ENCODE measurements at places on chromosomes 16 and 17. TPM values are rescaled to one million over a fixed set of nuclear protein-coding genes. Genes with fewer than 3 reads are reported as not detected.
A peak's percentile ranks its signal among the peaks of the same experiment; 100 is the strongest.

GRCh38 chr16:82623241-82623640, 3.5 kb upstream of the CDH13 start:
- no peak for DNase-seq

ZP2 gene
- polyA plus RNA-seq, result not detected

CRYBA1 gene
- polyA plus RNA-seq, result not detected

- no peak for DNase-seq
Observed at GRCh38 chr16:1194665-1195392, 30.2 kb downstream of the TPSG1 start.

DNA sequence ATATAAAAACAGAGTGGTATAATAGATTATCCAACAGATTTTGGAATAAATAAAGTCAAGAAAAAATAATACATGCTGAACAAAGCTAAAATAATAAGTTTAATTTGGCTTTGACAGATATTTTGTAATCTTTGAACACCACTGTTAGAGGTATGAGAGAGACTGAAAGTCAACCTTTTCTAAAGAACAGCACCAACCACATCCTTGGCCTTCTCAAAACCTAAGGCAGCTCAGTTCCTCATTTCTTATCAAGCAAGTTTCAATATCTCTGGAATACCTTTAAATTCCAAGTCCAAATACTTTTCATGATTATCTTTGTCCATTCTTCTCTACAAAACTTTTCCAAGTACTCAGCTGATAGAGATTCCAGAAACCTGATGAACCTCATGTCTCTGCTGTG, 1603.8 kb downstream of the CDH8 start:
- no peak for DNase-seq

DNA sequence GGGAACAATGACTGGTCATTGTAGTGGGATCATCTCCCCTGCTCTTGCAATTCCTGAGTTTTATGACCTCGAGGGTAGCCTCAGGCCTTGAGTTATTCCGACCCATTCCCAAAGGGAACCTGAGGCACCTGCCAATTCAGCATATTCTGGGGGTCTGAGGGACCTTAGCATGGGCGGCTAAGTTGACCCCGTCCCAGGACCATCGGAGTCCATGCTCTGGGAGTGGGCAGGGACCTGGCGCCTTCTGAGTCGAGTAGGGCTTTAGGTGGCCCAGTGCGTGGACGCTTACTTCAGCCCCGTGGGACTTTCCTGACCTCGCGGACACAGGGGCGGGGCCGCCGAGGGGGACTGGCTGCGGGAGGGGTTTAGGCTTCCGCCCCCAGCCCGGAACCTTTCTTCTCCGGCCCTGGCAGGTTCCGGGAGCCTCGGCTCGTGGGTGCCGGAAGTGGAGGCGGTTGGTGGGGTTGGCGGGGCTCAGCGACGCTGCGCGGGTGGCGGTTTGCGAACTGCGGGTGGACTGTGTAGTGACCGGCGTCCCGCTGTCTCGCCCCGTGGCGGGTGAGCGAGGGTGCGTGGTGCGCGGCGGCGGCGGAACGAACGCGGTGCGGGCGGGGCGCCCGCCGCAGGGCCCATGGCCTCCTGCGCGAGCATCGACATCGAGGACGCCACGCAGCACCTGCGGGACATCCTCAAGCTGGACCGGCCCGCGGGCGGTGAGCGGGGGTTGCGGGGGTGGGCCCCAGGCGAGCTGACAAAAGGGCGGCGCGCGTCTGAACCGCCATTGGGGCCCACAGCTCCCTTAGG, at the start of gene EDC4:
EDC4 (plus strand) TSS at position 422 of the 804 bp plus-strand sequence; CDS start at position 632, 210 bp downstream.
- DNase-seq, result peak; percentile 89

DNA sequence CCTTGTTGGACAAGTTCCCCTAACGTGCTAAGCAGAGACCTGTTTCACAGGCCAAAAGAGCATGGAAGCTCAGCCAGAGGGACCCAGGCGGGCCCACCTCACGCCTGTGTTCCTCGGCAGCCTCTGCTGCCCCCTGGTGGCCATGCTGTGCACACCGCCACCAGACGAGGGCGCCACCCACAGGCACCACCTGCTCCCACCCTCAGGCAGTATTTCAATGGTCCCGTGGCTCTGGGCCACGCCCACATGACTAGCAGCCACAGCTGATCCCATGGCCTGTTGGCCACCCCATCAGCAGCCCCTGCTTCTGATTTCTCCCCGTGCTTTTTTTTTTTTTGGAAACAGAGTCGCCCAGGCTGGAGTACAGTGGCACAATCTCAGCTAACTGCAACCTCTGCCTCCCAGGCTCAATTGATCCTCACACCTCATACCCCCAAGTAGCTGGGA, 18.9 kb downstream of the MPG start:
- DNase-seq, result peak; percentile 97

GRCh38 chr17:70121126-70121525, 46.1 kb downstream of the KCNJ16 start:
- DNase-seq, result no peak

GRCh38 chr17:574061-574460, 140.6 kb downstream of the VPS53 start:
- DNase-seq, result peak; percentile 31

KRTAP4-5 gene
- polyA plus RNA-seq, result not detected

ZNF423 gene
- 2.3 TPM for polyA plus RNA-seq

MPO gene
- polyA plus RNA-seq, result 0.26 TPM

DNA sequence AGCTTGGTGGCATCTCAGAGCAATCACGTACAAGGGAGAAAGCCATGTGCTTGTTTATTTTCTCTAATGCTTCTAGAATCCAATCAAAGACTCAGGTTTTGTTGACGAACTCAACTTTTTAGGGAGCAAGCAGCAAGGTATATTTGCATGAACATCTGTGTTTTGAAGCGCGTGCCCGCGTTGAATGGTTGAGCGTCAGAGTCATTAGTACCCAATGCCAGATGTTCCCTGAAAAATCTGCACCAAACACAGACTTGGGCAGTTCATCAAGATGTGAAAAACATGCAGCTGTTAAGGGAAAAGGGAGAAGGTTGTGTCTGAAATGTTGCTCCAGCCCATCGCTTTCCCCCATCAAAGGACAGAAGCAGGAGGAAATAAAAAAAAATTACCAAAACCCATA, 170.4 kb downstream of the SNX29 start:
- DNase-seq, result no peak

KRT32 gene
- polyA plus RNA-seq, result 0.12 TPM

GRCh38 chr17:80892900-80893603, 98.6 kb upstream of the CHMP6 start:
- DNase-seq, result peak; percentile 71

DNA sequence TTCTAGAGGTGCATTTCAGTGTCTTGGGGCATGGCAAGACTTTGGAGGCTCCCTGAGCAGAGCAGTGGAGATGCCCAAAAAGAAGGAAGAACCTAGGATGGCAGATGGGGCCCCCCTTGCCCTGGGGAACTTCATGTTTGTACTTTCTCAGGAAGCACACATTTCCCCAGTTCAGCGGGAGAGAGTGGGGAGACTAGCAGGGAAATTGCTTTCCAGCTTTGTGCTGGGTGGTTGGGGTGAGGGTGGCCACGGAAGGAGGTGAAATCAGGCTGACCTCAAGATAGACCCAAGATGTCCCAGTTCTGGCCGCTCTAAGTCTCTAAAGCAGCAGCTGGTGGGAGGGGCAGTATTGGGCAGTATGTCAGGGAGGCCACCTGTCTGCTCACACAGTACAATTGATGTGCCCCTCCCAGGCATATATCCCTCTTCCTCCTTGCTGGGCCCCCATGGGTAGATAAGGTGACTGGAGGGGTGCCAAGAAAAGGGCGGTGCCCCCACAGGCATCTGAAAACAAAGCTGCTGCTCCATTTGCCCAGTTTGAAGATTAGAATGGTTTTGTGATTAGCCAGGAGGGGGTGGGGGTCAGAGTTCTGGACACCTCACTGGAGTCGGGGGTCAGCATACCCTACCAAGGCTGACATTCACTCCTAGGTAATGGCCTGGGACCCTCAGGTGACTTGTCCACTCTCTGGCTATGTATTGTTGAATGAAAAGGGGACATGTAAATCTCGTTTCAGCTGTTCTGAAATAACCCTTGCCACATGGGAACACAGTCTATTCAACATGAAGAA, 17.1 kb upstream of the NAGLU start:
- DNase-seq, result no peak

XAF1 gene
- polyA plus RNA-seq, result 7.4 TPM

Measured in psoas muscle (tissue), 8 donors.